ENCODE measurements at places on chromosomes 5 and 9.

DNA sequence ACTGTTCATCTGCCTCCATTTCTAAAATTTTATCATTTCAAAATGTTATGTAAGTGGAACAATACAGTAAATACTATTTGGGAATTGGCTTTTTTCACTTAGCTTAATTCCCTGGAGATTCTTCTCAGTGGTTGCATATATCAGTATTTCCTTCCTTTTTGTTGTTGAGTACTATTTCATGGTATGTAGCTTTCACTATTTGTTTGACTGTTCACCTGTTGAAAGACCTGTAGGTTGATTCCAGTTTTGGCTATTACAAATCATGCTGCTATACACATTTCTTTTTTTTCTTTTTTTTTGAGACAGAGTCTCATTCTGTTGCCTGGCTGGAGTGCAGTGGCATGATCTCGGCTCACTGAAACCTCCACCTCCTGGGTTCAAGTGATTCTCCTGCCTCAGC is 33.0 kb upstream of the PWWP2A start:
- DNase-seq, result no peak

DNA sequence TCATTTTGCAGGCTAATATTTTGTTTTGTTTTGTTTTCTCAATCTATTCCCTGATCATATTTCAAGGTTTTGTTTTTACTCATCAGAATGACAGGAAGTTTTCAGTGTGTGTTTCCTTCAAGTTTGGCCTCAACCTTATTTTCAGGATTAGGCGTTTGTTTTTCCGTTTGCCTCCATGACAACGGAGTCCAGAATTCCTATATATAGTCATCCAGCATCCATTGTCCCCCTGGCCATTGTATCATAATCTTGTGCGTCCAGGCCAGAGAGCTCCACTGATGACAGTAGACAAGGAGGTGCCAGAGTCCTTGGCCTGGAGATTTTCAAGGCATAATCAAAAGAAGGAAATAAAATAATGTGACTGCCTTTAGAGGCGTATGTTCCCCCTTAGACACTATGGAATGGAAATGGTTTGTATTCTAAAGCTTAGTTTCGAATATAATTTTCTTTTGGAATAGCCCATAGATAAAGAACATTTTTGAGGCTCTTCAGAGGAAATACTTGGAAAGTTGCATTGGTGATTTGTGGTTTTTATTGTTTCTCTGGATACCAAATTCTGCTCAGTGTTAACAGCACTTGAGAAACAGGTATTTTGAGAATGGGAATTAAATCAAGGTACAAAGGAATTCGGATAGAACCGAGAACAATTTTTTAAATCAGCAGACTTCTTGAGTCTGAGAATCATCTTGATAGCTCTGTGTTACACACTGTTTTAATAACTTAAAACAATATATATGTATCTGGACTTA is 99.8 kb downstream of the ZNF462 start:
- DNase-seq, result no peak

DNA sequence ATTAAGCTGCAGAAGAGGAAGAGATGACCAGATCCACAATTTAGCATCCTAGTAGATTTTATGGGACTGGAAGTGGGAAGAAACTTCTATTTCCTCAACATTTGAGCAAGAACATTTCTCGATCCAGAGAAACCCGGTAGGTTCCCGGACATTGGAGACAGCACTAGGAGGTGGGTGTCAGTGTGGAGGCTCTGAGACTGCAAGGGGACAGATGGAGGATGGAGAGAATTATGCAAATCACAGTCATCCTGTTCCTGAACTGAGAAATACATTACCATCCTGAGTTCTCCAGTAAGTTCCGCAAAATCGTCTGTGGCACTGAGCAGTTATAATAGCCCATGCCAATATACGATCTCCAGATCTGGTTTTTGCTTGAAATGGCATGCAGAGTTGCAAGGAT is 25.6 kb downstream of the GLDC start:
- DNase-seq, result no peak

DNA sequence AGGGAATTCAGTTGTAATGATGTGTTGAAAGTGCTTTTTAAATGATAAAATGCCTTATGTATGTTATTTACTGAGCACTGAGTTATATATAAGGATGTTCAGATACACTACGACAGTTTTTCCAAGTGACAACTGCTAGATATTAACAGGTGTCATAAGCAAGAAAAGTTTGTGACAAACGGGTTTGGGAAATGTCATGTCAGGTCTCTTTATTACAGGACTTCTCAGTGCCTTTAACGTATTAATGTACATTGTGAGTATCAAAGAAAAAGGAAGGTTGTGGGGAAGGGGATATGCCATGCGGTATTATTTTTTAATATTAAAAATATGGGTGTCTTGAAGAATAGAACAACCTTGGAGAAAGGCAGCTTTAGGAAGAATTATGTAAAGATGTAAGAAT is 56.4 kb downstream of the RAI14 start:
- no peak for DNase-seq

DNA sequence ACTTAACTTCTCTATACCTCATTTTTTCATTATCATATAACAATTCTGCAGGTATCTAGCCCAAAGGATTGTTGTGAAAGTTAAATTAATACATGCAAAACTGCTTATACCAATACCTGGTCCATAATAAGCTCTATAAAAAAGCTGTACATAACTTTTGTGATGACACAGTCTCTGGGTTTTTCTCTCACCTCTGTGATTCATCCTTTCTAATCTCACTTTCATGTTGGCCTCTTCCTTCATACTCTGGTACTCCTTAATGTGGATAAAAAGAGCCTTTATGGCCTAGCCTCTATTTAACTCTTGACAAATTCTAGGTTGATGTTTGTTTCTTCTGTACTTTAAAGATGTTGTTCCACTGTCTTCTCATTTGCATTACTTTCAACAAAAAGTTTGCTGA is 162.9 kb upstream of the ACOT12 start:
- DNase-seq, result no peak

- no peak for DNase-seq
These were observed 578.4 kb downstream of the CDK5RAP2 start for GRCh38 chr9:120001536-120001935.

- DNase-seq, result no peak
These were observed 751.5 kb downstream of the MAT2B start for GRCh38 chr5:164256954-164257353.

GRCh38 chr9:134267881-134268724 is 58.2 kb upstream of the RXRA start:
- DNase-seq, result no peak

GRCh38 chr9:94956731-94957130 is 230.2 kb downstream of the AOPEP start:
- DNase-seq, result no peak
